ENCODE measurements at places on chromosomes 7 and 10.

GRCh38 chr10:79925614-79926013 is 23.3 kb downstream of the SFTPD start:
- H3K36me3 ChIP-seq, result no peaks in the 10 kb centered on the region
- DNase-seq, result no peak
- no peaks in the 10 kb centered on the region for H3K4me1 ChIP-seq

GRCh38 chr10:64505501-64505900 is 984.3 kb downstream of the REEP3 start:
- no peak for DNase-seq
- H3K4me1 ChIP-seq, result no peaks in the 10 kb centered on the region
- no peak overlapping the region for H3K27ac ChIP-seq
- no peaks in the 10 kb centered on the region for H3K27me3 ChIP-seq

DNA sequence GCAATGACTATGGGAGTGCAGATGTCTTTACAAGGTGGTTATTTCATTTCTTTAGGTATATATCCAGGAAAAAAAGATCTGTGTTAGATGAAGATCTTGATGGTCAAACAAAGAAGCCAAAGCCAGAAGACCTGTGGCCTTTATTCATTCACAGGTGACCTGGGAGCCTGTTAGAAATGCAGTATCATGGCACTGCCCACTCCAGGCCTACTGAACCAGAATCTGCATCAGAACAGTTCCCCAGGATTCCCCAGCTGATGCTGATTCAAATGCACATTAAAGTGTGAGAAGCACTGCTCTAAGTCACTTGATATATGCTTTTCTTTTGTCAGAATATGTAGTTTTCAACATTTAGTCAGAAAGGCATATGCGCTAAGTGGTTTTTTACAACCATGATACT is 251.1 kb downstream of the IPMK start:
- H3K4me3 ChIP-seq, result no peak overlapping the region
- no peaks in the 10 kb centered on the region for H3K36me3 ChIP-seq
- DNase-seq, result no peak
- no peak overlapping the region for H3K27ac ChIP-seq

DNA sequence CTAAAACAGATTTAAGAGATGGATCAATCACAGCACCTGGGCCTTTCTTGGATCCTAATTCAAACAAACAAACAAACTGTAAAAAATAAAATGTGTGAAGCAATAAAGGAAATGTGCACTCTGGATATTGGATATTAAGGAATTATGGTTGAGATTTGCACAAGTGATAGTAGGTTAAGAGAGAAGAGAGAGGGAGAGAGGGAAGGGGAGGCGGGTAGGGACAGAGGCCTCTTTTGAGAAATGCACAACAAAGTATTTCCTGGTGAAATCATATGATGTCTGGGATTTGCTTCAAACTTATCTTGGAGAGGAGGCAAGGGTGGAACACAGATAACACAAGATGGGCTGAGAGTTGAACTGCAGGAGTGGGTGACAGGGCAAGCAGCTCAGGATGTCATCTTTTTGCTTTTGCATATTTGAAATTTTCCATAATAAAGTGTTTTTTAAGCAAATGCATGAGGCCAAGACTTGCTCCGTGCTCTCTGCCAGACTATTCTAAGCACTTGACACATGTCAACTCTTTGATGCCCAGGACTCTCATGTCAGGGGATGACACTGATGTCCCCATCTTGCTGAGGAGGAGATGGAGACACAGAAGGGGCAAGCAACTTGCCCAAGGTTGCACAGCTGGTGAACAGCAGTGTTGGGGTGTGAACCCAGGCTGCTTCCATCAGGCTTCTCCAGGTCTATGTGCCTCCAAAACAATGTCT is 9.1 kb upstream of the AEBP1 start:
- no peak for DNase-seq
- H3K27me3 ChIP-seq, result no peaks in the 10 kb centered on the region
- no peaks in the 10 kb centered on the region for H3K4me1 ChIP-seq
- no peak overlapping the region for H3K27ac ChIP-seq

DNA sequence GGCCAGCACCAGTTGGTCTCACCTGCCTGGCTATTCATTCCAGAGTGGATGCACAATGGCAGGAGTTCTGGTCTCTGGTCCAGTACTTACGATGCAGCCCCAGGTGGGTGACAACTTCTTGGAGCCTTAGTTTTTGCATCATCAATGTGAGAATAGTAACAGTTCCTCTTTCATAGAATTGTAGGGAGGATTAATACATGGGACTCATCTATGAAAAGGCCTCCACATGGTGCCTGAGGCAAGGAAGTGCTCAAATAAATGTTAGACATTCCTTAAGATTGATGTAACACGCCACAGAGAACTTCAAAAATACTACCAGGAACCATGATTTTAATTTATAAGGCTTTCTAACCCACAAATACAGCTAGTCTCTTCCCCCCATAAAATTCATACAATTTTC is 120.1 kb upstream of the CHST15 start:
- no peak for DNase-seq
- H3K36me3 ChIP-seq, result no peaks in the 10 kb centered on the region
- H3K4me3 ChIP-seq, result no peak overlapping the region
- no peak overlapping the region for H3K27ac ChIP-seq
- H3K4me1 ChIP-seq, result no peaks in the 10 kb centered on the region
- H3K27me3 ChIP-seq, result no peaks in the 10 kb centered on the region

GRCh38 chr10:71731791-71732190 is 12.2 kb upstream of the C10orf105 start:
- H3K4me1 ChIP-seq, result peaks cover 3% of the 10 kb centered on the region
- no peaks in the 10 kb centered on the region for H3K36me3 ChIP-seq
- no peak overlapping the region for H3K27ac ChIP-seq
- no peak for DNase-seq
- no peaks in the 10 kb centered on the region for H3K27me3 ChIP-seq

DNA sequence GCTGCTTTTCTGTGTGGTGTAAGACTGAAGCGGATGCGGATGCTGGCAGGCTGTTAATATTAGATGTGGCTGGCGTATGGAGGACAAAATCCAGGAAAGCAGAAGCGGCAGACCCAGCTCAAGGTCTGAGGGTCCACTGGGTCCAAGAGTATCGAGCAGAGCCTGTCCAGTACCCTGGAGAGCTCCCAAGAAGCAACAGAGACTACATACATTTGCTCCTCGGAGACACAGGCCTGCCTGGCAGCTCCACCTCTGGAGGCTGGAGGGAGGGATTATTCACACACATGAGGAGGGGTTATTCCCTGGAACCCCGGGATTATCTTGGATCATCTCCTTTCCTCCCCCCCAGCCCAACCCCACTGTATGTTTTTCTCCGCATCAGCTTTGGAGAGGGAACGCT is 31.3 kb upstream of the LOXL4 start:
- H3K4me3 ChIP-seq, result no peak overlapping the region
- H3K27me3 ChIP-seq, result no peaks in the 10 kb centered on the region
- H3K4me1 ChIP-seq, result no peaks in the 10 kb centered on the region
- H3K27ac ChIP-seq, result no peak overlapping the region

DNA sequence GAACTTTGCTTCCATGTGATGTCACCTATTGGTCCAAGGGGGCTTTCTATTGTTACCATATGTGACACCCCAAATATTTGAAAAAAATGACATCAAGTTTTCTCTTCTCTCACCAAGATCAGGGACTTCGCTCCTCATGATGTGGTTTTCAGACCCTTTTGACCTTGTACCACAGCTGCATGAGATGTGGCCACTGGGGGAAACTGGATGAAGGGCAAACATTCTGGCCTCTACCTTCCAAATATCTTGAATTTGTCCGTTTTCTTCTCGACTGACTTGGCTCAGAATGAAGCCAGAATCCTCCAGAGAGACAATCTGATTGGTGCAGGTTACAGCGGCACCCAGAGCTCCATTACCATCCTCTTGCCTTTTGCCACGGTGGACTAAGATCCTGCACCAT is 122.7 kb downstream of the PRKCQ start:
- DNase-seq, result no peak
- no peak overlapping the region for H3K27ac ChIP-seq
- H3K27me3 ChIP-seq, result no peaks in the 10 kb centered on the region
- no peak overlapping the region for H3K4me3 ChIP-seq
- H3K36me3 ChIP-seq, result no peaks in the 10 kb centered on the region
- no peaks in the 10 kb centered on the region for H3K4me1 ChIP-seq
